Thyroid gland (tissue), 4 donors: ENCODE measurements at places on chromosomes 13 and 19. TPM values are rescaled to one million over a fixed set of nuclear protein-coding genes. Genes with fewer than 3 reads are reported as not detected.

GRCh38 chr19:36685835-36686234, 1.6 kb upstream of the ZNF567 start:
- H3K36me3 ChIP-seq: peaks cover 7% of the 10 kb centered on the region
- H3K27me3 ChIP-seq: no peaks in the 10 kb centered on the region
- DNase-seq: no peak

DNA sequence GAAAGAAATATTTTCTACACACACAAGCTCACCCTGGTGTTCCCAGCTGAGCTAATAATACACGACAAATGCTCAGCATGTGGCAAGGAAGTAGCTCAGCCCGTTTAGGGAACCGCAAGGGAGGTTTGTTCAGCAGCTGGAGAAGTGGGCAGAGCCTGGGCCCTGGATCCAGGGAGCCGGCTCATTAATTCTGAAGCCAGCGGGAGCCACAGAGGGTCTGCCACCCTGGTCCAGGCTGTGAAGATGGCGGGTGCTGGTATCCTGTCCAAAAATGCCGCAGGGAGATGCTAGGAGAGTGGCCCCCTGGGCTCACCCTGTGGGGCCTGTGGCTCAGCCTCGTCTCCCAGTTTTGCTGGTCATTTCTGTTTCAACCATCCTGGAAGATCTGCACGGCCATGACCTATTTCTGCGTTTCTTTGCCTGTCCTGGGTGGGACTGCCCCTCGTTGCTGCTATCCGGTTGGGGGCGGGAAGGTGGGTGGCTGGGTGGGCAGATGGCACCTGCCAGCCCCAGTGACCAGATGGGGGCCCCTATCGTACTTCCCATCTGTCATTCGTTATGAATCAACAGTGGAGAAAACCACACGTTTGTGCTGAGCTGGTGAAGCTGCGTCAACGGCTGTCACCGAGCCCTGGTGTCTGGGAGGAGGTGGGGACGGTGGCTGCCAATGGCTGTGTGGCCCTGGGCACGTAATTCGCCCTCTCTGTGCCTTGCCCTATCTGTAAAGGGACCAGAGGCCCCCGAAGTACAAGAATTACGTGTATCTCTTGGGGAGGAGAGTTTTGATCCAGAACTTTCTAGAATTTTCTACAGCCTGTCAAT, 2.7 kb upstream of the GNA15 start:
- no peak overlapping the region for H3K4me3 ChIP-seq
- H3K27ac ChIP-seq: no peak overlapping the region
- no peaks in the 10 kb centered on the region for H3K4me1 ChIP-seq

DNA sequence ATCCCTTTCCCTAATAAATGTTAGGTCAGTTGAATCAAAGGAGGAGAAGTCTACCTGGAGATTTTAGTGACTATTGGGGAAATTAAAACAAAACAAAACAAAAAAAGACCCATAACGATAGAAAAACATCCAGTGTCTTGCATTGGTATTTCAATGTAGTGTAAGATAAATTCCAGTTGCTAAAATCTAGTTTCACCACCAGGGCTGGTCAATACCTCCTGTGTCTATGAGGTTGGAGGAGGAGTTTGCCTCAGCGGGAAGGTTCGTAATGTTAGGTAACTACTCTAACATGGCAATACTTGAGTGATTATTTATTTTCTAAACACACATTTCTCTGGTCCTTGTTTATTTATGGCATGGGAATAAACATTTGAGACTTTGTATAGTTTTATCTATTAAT, 483.2 kb downstream of the FGF9 start:
- H3K4me3 ChIP-seq: no peak overlapping the region
- H3K27me3 ChIP-seq: no peaks in the 10 kb centered on the region
- H3K27ac ChIP-seq: no peak overlapping the region
- no peak for DNase-seq
- no peaks in the 10 kb centered on the region for H3K4me1 ChIP-seq

DNA sequence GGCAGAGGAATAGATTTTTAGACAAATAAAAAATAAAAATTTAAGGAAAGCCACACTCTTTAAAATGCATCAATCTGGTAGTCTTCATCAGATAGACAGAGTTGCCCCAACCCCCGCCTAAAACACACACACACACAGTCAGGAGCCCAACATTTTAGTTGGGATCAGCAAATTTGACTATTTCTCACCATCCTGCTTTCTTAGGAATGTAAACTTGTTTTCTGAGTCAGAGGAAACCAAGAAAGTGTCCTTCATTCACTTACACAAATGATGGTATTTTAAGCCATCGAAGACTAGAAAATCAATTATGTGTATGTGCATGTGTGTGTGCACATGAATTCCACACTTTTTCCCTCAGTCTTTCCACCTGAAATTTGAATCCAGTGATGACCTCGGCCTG, 1657.5 kb downstream of the SLITRK1 start:
- no peaks in the 10 kb centered on the region for H3K4me1 ChIP-seq
- H3K27me3 ChIP-seq: no peaks in the 10 kb centered on the region
- no peaks in the 10 kb centered on the region for H3K36me3 ChIP-seq

DNA sequence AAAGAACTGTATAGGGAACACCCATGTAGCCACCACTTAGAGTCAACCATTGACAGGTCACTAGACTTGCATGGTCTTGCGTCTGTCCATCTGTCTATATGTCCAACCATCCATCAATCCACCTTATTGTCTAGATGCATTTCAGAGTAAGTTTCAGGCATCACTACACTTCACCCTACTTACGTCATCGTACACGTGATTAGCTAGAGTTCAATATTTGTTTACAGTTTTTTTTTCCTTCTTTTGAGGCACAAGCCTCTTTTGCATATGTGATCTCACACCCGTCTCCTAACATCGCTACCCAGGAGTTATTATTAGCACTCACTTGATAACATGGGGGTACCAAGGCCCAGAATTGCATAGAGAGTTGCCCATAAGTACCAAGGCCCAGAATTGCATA, 6.9 kb downstream of the CACNG7 start:
- DNase-seq: no peak
- H3K27ac ChIP-seq: no peak overlapping the region
- no peak overlapping the region for H3K4me3 ChIP-seq
- no peaks in the 10 kb centered on the region for H3K4me1 ChIP-seq

- H3K27me3 ChIP-seq: no peaks in the 10 kb centered on the region
- no peaks in the 10 kb centered on the region for H3K36me3 ChIP-seq
- H3K4me1 ChIP-seq: no peaks in the 10 kb centered on the region
- DNase-seq: no peak
- H3K27ac ChIP-seq: no peak overlapping the region
Measured at GRCh38 chr19:38506375-38506722, 72.9 kb downstream of the RYR1 start.

DNA sequence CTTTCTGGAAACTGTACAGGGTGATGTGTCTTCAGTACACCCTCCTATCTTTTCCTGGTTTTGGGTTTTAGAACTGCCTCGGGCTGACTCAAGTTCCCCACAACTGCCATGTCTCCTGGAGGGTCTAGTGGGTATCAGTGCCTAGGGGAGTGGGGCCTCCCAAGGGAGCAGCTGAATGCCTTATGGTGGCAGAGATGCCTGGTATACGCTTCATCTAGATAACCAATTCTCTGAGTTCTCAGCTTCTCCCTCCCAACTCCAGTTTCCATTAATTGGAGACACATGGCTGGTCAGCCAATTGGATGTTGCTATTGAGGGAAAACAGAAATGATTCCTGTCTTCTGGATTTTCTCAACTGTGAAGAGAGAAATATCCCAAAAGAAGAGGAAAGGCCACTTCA, 12.8 kb downstream of the ZNF439 start:
- no peak for DNase-seq
- H3K4me3 ChIP-seq: no peak overlapping the region
- H3K27ac ChIP-seq: no peak overlapping the region
- no peaks in the 10 kb centered on the region for H3K27me3 ChIP-seq
- H3K4me1 ChIP-seq: peaks cover 5% of the 10 kb centered on the region

GRCh38 chr19:7395360-7396066, 46.8 kb downstream of the ARHGEF18 start:
- H3K4me1 ChIP-seq: peaks cover 11% of the 10 kb centered on the region
- peak overlapping the region; percentile 56 for H3K27ac ChIP-seq
- H3K27me3 ChIP-seq: no peaks in the 10 kb centered on the region
- no peak for DNase-seq
- H3K4me3 ChIP-seq: peak overlapping the region; percentile 97

- no peaks in the 10 kb centered on the region for H3K4me1 ChIP-seq
- H3K4me3 ChIP-seq: no peak overlapping the region
- no peak overlapping the region for H3K27ac ChIP-seq
- DNase-seq: no peak
- no peaks in the 10 kb centered on the region for H3K27me3 ChIP-seq
Measured at GRCh38 chr19:51040151-51040550, 5.3 kb upstream of the KLK12 start.

DNA sequence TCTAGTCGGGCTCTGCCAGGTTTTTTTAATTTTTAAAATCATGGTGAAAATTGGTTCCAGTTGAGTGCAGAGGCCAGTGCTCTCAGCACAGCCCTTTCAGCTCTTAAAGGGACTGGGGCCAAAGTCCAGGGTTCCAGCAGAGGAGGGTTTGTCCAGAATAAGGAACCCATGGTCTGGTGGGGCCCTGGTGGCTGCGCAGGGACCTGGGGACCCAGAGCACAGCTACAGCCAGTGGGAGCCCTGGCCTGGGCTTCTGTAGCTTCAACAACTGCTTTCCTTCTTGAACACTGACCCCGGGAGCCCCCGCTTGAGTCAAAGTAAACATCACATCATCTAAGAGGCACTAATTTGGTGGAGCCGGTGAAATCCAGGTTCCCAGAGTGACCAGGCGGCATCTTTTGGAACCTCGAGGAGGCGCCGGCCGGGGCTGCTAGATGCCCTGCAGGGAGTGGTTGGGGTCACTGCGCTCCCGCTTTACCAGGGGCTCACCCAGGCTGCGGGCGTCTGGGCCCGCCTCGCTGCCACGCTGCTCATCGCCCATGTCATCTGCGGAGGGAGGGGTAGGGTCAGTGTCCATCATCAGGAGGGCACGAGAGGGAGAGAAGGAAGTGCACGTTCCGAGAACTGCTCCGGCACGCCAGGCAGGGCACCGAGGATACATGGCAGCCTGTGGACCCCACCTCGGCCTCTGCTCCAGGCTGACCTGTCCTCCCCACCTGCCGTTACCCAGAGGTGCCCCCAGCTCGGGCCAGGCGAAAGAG, 16.6 kb upstream of the RANBP3 start:
- peak overlapping the region; percentile 62 for H3K27ac ChIP-seq
- DNase-seq: no peak
- no peaks in the 10 kb centered on the region for H3K36me3 ChIP-seq
- peaks cover 25% of the 10 kb centered on the region for H3K4me1 ChIP-seq

DNA sequence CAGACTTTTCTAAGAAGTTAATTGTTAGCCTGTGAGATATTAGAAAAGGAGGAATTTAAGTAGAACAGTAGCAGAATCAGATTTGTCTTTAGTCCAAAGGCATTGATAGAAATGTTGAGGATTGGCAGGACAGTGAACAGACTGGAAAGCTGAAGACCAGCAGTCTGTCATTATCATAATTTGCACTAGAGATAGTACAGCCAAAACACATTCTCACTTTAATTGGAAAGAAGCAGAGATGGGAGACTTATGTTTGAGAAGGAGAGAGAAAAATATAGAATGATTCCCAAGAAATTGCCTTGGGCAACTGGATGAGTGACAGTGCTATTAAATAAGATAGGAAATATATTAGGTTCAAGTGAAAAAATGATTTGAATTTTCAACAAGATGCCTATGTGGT, 755.5 kb downstream of the SLITRK5 start:
- H3K36me3 ChIP-seq: no peaks in the 10 kb centered on the region
- H3K4me3 ChIP-seq: no peak overlapping the region

GRCh38 chr13:31805841-31806240, 66.5 kb downstream of the RXFP2 start:
- no peak for DNase-seq
- H3K27ac ChIP-seq: no peak overlapping the region
- H3K27me3 ChIP-seq: no peaks in the 10 kb centered on the region
- H3K36me3 ChIP-seq: no peaks in the 10 kb centered on the region
- no peak overlapping the region for H3K4me3 ChIP-seq
- no peaks in the 10 kb centered on the region for H3K4me1 ChIP-seq

GRCh38 chr13:45209229-45209628, 8.4 kb upstream of the KCTD4 start:
- peaks cover 32% of the 10 kb centered on the region for H3K4me1 ChIP-seq
- no peak overlapping the region for H3K4me3 ChIP-seq
- H3K27ac ChIP-seq: peak overlapping the region; percentile 78
- no peak for DNase-seq

DNA sequence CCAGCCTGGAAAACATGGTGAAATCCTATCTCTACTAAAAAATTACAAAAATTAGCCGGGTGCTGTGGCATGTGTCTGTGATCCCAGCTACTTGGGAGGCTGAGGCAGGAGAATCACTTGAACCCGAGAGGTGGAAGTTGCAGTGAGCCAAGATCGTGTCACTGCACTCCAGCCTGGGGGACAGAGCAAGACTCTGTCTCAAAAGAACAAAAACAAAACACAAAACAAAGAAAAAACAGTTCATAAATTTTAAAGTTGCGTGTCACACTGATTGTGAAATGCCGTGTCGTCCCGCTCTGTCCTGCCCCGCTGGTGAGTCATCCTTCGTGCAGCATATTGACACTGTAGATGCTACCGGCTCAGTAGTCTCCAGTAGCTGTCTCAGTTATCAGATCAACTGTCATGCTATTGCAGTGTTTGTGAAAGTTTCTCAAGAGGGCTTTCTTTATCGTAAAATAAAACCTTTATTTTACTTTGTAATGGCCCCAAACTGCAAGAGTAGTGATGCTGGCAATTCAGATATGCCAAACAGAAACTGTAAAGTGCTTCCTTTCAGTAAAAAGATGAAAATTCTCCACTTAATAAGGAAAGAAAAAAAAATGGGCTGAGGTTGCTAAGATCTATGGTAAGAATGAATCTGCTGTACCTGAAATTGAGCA, 36.4 kb upstream of the IGFL1 start:
- no peak overlapping the region for H3K27ac ChIP-seq
- H3K27me3 ChIP-seq: no peaks in the 10 kb centered on the region
- no peaks in the 10 kb centered on the region for H3K36me3 ChIP-seq
- no peaks in the 10 kb centered on the region for H3K4me1 ChIP-seq
- DNase-seq: no peak
- H3K4me3 ChIP-seq: no peak overlapping the region

DNA sequence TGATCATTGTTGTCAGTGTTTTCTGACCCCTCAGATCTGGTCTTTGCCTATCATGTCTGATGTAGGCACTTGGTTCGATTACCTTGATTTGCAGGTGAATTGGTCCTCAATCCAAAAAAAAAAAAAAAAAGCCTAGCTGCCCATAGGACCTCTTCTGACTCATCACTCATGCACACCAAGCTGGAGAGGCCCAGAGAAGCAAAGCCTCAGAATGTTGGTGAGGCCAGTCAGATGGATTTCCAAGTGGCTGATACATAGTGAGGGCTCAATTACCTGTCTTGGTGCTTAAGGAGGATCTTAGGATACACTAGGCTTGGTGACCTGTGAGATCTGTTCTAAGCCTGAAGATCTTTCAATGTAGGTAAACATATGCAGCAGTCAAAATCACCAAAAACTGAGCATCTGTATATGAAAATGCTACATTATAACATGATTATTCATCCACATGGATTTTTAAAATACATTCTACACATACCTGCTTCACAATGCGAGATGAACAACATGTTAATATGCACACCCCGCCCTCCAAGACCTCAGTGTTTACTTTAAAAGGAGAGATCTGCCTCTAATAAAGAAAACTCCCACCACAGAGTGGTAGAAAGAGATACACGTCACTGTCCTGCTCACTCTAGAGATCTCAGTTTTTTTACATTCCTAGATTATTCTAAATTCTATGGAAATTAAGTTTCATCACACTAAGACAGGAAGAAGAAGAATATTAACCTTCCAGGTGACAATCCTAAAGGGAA, 79.9 kb upstream of the RAP2A start:
- no peak for DNase-seq
- peaks cover 1% of the 10 kb centered on the region for H3K36me3 ChIP-seq
- no peak overlapping the region for H3K27ac ChIP-seq
- no peak overlapping the region for H3K4me3 ChIP-seq
- no peaks in the 10 kb centered on the region for H3K27me3 ChIP-seq

The ZNF626 gene
- 50.7 TPM for total RNA-seq

The C3 gene
- 262 TPM for total RNA-seq

The SHC2 gene
- 52.0 TPM for total RNA-seq

The NTF4 gene
- not detected for total RNA-seq
